ENCODE measurements at places on chromosomes 2 and 18.

- DNase-seq, result no peak
These were observed 708.5 kb upstream of the FAM98A start for GRCh38 chr2:34307636-34308035.

- DNase-seq, result no peak
These were observed 51.4 kb downstream of the GREB1L start for GRCh38 chr18:21293479-21293878.

- no peak for DNase-seq
These were observed 455 bp upstream of the AGAP1 start for GRCh38 chr2:235493402-235493774.

DNA sequence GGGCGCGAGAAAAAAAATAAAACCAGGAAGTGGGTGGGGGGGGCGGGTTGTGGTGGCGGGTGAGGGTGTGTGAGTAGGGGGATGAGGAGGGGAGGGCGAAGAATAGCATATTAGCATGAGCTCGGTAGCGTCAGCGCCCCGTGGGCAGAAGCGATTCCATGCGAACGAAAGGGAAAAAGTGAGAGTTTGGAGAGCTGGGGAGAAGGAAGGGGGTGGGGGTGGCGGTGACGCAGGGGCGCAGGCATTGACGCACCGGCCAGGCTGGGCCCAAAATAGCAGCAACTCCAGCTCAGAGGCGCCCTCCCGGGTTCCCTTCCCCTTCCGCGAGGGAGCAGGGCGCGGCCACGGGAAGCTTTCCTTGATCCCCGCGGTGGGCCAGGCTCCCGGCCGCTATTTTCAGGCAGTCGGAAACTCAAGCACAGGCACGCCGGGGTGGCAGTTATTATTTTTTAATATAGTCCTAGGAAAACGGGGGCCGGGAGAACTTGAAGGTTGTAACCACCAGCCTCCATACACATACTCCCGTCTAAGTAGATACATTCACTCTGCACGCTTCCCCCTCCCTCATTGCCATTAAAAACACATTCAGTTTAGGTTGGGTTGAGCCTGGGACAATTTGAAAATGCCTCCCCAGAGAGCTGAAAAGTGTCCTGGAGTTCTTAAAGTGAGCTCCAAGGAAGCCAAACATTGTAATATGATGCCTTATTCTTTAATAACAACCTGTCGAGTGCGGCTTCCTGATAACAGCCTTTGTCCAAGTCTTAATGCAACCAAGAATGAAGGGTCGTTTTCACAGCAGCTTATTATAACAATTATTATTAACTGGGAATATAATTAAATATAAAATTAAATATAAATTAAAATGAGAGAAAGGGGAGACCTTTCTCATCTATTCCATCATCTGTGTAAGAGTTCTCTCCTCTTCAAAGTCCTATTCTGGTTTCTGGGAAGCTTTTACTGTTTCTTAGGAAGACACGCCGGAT lies 2.3 kb upstream of the NR4A2 start:
- peak; percentile 87 for DNase-seq

- no peak for DNase-seq
These were observed 41.2 kb upstream of the PEX13 start for GRCh38 chr2:60976256-60976850.

DNA sequence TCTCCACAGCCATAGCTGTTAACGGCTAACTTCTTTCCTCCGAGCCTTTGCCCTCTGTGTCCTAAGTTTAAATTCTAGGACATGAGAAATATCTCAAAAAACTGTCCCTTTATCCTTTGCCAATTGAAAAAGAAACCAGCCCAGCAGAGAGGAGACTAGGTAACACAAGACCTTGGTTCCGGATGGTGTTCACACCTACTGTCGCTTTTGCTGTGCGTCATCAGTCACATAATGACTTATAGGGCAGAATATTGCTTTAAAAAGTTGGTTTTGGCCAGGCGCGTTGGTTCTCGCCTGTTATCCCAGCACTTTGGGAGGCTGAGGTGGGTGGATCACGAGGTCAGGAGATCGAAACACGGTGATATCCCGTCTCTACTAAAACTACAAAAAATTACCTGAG lies 66.2 kb downstream of the SP3 start:
- no peak for DNase-seq

- DNase-seq, result no peak
These were observed 387.3 kb downstream of the SATB2 start for GRCh38 chr2:199070322-199070949.

DNA sequence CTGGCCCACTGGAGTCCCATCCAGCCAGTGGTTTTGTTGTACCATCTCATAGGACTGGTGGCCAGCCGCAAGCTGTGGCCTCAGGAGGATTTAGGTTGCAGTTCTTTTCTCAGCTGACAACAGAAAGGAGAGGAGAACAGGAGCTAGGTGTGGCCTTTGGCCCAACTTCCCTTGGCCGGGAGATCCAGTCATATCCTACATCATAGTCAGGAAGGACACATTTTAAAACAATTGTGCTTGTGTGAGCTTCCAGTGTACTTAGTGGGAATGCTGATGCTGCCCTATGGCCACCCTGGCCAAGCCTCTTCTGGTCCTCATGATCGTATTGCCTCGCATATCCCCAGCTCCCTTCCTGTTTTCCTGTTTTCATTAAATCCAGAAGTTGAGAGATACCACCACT lies 98.1 kb downstream of the WDSUB1 start:
- DNase-seq, result no peak

DNA sequence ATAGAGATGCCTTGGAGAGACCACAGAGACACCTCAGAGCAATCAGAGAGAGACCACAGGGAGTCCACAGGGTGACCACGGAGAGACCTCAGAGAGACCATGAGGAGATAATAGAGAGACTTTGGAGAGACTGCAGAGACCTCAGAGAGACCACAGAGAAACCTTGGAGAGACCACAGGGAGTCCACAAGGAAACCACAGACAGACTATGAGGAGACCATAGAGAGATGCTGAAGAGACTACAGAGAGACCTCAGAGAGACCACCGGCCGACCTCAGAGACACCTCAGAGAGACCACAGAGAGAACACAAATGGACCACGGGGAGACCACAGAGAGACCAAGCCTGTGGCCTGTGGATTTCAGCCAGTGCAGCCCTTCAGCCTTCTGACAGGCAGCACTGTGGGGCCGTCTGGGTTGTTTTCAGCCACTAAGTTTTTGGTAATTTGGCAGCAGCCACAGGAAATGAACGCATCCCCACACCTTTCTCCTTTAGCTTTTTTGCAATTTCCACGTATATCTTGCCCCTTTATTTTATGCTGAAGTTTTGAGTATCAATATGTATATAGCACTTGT lies 11.4 kb upstream of the TMEM18 start:
- DNase-seq, result no peak

DNA sequence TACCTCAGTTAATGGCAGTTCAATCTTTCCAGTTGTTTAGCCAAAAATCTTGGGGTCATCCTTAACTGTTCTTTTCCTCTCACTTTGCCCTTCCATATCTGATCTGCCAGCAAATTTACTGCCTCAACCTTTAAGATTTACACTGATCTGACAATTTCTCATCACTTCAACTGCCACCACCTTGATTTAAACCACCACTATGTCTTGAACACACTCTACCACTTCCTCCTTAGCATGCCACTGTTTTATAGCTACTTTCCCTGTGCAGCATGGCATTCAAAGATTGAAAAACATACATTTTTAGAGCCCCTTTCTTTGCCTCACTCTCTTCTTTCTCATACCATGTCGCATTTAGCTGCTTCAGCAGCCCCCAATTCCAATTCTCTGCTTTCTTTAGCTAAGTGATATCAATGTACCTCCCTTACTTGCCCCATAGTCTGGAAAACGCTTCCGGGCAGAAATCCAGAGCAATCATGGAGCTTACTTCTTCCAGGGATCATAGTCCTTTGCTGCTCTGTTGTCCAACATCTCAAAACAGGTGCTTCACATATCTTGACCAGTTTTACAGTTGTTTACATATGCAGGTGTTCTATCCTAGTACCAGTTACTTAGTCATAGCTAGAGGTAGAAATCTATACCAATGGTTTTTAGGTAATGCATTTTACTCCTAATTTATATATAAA lies 10.9 kb downstream of the PGAP1 start:
- DNase-seq, result no peak

DNA sequence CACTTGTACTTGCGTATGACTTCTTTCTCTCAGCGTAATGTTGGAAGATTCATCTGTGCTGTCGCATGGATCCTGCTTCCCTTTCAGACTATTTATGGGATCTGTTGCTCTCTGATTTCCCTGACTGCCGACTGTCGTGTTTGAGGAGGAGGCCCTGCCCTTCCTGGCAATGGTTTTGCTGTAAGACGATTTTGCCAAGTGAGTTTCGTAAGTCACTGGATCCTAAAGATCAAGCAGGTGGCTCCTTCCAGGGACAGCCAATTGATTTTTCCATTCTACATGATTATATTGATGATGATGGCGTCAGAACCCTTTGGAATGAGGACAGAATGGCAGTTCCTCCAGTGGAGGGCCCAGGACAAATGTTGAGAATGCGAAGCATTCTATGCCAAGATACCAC lies 8.7 kb upstream of the B3GNT2 start:
- no peak for DNase-seq

DNA sequence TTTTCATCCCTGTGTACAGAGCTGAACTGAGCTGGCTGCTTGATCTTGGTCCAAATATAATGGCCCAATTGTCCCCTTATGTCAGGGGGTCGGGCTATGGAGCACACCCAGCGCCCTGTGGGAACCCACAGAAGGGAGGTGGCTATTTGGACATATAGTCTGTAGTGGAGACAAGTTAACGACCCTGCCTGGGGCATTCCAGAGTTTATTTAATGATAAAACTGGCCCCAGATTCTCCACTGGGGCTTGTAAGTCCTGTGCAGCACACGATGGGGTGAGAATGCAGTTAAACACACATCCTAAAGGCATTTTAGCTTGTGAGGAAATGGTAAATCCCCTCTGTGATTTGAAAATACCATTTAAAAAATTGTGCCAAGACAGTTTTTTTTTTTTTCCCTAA lies 72.9 kb downstream of the QPCT start:
- DNase-seq, result no peak

GRCh38 chr2:226983895-226984749 lies 148.3 kb downstream of the RHBDD1 start:
- DNase-seq, result no peak

DNA sequence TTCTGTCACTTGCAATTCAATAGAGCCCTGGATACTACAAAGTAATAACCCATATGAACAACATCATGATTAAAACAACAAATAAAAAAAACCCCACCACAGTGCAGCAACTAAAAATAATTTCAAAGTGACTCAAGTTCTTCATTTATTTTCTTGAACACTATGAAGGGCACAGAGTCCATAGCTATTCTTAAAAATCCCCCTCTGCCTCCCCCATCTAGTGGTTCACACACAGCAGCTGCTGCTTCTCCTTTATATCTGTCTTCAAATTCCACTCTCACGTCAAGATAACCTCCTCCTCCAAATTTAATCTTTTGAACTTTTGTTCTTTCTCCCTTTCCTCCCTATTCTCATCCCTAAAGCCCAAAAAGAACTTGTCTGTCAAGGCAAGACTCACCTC lies 591.3 kb downstream of the ZEB2 start:
- no peak for DNase-seq

GRCh38 chr18:419541-420175 lies 80.8 kb downstream of the COLEC12 start:
- no peak for DNase-seq

GRCh38 chr2:222404151-222404905 lies 20.0 kb upstream of the SGPP2 start:
- no peak for DNase-seq

GRCh38 chr2:171479154-171479814 lies 43.0 kb upstream of the CYBRD1 start:
- DNase-seq, result no peak

DNA sequence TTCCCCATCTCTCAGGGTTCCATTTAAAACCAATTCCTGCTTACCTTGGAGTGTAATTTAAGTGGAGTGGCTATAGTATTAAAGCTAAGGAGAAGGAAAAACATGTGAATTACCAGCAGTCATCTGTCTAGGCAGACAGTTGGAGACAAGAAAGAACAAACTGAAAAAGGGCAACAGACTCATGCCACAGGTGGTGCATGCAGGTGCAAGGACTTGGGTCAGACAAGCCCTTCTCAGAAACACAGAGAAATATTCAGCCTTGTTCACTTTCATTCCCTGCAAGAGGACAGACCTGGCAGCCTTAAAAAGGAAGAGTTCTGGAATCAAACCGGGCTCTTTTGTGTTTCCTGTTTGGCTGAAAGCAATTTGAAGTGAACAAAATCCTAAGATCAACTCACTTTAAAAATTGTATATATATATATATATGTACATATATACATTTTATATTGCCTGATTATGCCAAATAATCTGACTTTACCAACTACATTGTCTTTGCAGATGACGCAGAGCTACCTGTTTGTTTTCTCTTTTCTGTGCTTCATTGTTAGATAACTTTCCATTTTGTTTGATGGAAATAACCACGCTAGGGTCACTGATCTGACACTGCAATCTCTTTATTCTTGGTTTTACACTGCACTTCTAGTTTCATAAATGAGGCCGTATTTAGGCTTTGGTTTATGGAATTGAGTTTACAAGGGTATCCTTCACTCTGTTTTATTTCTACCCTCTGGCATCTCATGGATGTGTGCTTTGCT lies 35.1 kb upstream of the VPS54 start:
- no peak for DNase-seq
